RCC 7860 (cell line): ENCODE measurements at places on chromosomes 5 and 9.

- no peak for DNase-seq
These were observed 169.0 kb downstream of the DOCK2 start for GRCh38 chr5:169805937-169806700.

GRCh38 chr9:37156781-37157356 is 36.5 kb downstream of the ZCCHC7 start:
- DNase-seq, result no peak

- no peak for DNase-seq
These were observed 141.4 kb downstream of the TRIO start for GRCh38 chr5:14284392-14285148.

- DNase-seq, result no peak
These were observed 254 bp downstream of the STRBP start for GRCh38 chr9:123268199-123268464.

- no peak for DNase-seq
These were observed 82.7 kb upstream of the CLINT1 start for GRCh38 chr5:157941616-157942015.

GRCh38 chr5:153168241-153168640 is 322.2 kb upstream of the GRIA1 start:
- no peak for DNase-seq

DNA sequence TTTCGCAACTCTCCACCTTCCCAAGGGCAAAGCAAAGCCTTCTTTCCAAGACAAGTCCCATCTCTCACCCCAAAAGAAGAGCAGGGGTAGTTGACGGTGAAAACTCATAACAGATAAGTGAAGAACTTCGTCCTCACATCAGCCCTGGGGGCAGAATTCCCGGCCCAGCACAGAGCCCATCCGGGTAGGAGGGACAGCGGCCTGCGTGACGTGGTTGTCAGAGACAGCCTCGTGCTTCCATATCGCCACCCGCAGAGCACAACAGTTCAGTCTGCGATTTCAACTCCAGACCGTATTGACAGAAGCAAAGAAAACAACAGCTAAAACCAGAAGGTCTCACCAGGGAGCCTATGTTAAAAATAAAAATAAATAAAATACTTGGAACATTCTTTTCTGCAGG is 273.2 kb downstream of the SYK start:
- DNase-seq, result no peak

DNA sequence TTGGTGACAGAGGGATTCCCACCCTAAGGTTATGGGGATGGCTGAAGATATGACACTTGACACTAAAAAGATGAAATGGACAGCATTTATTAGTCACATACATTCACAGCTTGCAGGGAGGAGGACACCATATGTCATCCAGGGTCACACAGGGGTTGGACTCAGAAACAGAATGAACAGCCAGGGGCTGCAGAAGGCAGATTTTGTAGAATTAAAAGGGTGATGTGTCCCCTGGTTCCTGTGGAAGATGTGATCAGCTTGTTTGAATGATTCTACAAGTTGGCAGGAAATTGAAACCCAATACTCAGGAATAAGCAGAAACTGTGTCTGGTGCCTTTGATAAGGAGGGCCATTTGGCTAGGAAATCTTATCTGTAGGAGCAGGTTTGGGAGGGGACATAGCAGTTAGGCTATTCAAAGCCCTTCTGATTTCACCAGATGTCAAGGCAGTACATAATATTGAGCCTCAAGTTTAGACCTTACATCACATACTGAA is 102.3 kb upstream of the GRIN3A start:
- DNase-seq, result no peak

DNA sequence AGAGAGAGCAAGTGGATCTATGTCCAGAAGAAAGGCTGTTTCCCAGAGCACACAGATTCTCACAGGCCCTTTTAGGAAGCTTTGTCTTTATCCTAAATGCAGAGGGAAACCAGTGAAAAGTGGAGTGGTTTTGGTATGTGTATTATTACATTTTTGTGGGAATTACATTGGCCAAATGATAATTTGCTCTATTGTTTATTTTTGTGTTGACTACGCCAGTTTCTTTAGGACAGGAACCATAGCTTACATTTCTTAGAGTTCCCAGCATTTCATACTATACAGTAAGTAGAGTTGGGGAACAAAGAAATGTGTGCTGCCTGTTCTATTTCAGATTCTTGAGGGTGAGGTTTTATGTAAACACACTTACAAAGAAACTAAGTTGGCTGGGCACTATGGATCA is 29.4 kb upstream of the SPATA31D4 start:
- DNase-seq, result no peak

- DNase-seq, result no peak
These were observed 36.7 kb downstream of the FAXDC2 start for GRCh38 chr5:154813736-154814135.

DNA sequence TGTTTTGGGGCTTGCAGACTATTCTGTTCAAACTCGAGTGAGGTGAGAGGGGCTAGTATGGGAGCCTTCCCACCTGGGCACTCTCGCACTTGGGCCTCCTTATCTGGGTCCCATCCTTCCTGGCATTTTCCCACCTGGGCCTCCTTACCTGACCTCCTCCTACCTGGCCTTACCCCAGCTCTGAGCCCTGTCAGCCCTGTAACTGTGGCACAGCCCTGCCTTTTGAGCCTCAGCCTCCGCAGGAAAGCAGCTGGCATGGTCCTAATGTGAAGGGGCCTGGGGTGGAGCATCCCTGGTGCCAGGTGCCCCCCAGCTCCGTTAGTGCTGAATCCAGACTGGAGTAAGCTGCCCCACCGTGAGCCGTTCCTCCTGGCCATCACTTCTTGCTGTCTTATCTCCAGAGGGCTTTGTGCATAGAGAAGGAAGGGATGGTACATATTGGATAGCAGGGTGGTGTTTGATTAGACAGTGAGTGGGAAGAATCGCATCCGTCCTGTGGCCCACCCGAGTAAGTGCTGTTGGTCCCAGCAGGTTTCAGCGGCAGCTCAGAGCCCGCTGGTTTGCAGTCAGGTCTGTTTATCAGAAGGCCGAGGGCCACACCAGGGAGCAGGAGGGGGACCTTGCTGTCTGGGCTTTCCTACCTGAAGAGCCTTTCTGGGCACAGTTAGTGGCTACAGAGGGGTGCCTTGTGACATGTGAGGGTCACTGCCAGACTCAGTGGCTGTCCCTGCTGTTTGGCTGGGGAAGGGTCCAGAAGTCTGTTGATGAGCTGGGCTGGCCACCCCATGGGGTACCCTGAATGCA is 76.5 kb downstream of the WNK2 start:
- DNase-seq, result no peak

GRCh38 chr5:168031614-168032013 is 259.8 kb upstream of the WWC1 start:
- DNase-seq, result no peak

GRCh38 chr5:151378616-151379015 is 31.3 kb upstream of the SLC36A2 start:
- DNase-seq, result no peak

DNA sequence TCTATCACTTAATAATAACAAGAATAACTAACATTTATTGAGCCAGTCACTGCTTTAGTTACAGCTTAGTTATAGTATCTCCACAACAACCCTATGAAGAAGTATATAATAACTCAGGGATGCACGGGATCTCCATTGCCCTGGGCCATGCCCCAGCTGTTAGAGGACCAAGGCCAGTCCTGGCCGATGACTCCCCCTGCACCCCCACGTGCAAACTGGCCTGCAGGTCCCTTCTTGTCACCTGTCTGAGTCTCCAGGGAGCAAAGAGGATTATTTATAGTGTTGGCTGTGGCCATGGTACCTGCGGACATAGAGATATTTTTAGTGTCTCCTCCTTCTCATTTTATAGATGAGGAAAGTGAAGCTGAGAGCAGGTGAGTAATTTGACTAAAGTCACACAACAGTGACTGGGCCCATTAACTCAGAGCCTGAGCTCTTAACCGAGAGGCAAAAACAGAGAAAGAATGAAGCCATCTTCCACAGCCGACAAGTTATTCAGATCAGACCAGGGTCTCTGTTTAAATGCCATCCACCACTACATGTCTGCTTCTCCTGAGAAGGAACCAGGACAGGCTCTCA is 94.4 kb downstream of the TMEM215 start:
- no peak for DNase-seq

DNA sequence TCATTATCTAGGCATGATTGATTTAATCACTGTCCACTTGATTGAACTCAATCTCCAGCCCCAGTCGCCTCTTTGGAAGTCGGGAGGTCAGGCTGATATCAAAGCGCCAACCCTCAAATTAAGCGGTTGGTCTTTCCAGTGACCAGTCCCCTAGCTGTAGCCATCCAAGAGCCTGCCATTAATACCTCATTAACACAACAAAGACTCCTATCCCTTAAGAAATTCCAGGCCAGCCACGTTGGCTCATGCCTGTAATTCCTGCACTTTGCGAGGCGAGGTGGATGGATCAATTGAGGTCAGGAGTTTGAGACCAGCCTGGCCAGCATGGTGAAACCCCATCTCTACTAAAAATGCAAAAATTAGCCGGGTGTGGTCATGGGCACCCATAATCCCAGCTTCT is 27.4 kb upstream of the GCNT1 start:
- DNase-seq, result no peak

DNA sequence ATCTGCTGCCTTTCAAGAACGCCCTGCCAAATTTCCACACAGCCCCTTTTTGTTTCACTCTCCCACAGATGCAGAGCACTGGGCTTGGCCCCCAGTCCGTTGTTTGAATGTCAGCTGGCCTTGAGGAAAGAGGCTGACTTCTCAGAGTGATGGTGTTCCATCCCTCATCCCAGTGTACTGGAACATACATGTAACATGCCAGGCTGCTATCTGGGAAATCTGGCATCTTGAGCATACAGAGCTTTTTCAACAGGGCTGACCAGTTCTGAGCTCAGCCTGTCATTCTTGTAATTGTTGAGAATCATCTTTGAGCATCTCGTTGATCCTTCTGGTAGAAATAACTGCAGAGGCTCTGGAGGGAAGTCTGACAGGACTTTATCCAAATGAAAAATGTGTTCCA is 2.8 kb downstream of the GALNT10 start:
- no peak for DNase-seq

GRCh38 chr9:75918154-75918553 is 27.7 kb downstream of the PCSK5 start:
- peak; percentile 66 for DNase-seq

DNA sequence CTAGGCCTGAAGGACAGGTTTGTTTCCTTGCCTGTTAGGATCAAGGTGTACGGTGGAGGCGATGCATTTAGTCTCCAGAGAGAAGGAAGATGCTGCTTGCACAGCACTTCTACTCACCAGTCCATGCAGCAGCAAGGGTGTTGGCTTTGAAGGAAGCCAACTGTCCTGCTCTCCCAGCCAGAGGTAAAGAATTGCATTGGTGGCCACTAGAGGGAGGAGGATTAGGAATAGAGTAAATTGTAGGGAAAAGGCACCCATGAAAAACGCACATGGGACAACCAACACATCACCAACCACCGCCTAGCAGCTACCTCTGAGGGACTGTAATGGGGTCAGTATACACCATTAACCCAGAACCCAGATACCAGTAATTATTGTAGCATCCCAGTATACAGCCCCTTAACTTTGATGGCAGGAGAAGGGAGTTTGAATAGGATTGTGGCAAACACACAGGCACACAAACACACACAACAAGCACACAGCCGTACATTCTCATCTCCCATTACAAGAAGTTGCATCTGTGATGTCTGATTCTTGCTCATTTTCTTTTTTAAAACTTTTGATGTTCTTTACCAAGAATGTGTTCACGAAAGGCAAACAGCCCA is 267.7 kb downstream of the ADAMTS6 start:
- no peak for DNase-seq

DNA sequence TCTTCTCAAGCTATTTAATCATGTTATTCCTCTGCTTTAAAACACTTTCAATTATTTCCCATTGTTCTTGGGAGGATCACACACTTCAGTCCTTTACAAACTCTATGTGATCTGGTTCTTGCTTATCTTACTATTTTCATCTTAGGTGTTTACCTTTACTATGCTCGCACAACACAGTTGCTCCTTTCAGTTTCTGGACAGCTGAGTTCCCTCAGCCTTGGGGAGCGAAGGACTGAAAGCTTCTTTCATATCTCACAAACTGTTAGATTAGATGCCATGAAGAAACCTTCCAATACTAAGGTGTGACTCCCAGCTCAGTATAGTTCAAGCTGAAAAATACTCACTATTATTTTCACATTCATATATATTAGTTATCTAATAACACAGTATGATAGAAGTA is 117.9 kb downstream of the CDC42SE2 start:
- no peak for DNase-seq

- no peak for DNase-seq
These were observed 110.4 kb upstream of the IFNK start for GRCh38 chr9:27413511-27414219.

DNA sequence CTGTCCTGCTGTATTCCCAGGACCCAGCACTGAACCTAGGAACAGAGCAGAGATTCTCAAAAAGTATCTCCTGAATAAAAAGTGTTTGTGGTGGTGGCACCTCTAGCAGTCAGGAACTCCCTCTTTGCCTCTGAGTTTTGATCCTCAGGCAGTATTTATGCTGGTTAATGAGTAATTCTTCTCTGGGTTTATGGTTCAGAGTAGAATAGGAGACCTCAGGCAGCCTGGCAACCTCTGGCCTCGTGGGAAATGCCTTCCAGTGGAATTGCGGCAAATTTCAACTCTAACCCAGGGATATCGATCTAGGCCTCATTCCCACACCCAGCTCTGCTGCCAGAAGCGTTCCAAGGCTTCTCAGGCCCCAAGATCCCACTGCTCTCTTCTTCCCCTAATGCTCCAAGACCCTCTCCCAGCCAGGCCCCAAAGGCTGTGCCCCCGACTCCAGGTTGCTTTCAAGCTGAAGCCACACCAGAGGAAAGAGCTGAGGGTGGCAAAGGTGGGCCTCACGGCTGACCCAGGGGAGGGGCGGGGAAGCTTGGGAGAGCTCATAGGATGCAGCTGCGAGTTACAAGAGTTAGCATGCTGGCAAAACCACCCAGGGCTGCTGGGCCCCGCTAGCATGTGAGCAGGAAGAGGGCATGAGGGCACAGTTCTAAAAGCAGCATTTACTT is 10.9 kb upstream of the HDHD3 start:
- DNase-seq, result no peak

DNA sequence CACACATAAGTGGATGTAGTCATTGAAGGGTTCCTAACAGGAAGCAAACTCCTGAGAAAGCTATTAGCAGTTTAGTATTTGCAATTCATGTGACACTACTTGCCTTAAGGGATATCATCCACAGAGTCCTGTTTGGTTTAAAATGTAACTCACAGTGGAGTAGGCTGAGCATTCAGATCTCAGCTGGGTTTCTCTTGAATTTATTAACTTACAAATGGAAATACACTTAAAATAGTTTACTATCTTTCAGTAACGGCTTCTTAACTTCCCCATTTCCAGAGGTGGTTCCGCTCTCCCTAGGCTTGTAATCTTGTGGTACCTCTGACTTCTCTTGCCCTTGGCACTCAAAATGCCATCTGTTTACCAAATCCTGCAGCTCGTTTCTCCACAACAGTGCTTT is 660.7 kb upstream of the ADAMTS16 start:
- DNase-seq, result no peak

- DNase-seq, result no peak
These were observed 374.4 kb upstream of the SGCD start for GRCh38 chr5:155952486-155953089.

GRCh38 chr5:137071931-137072330 is 427.2 kb downstream of the SPOCK1 start:
- DNase-seq, result no peak
